Activated T-helper 2 cell treated with anti-CD3 and anti-CD28 coated beads, Interferon-gamma antibody, Interleukin-2, Interleukin-4, amounts not matched to agents 10 μg/mL and 5 μg/mL and 100 μg/mL, durations not matched to agents 14 hours and 24 hours and 36 hours (primary cell): ENCODE measurements at places on chromosomes 3 and 15. TPM values are rescaled to one million over a fixed set of nuclear protein-coding genes. Genes with fewer than 3 reads are reported as not detected.

DNA sequence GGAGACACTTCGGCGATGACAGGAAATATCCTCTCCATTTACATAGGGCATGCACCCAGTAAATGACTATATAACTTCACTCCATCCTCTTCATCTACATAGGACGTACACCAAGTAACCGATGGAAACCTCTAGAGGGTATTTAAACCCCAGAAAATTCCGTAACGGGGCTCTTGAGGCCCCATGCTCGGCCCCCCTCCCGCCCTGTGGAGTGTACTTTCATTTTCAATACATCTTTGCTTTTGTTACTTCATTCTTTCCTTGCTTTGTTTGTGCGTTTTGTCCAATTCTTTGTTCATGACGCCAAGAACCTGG, 7.5 kb upstream of the FAM107A start:
- DNase-seq: no peak
- H3K4me3 ChIP-seq: peak overlapping the region; percentile 81
- H3K4me1 ChIP-seq: peaks cover 11% of the 10 kb centered on the region

- H3K4me1 ChIP-seq: peaks cover 5% of the 10 kb centered on the region
- H3K27ac ChIP-seq: no peak overlapping the region
- no peak overlapping the region for H3K4me3 ChIP-seq
- no peak for DNase-seq
- H3K27me3 ChIP-seq: no peaks in the 10 kb centered on the region
- no peaks in the 10 kb centered on the region for H3K36me3 ChIP-seq
These were observed 490.0 kb upstream of the TBL1XR1 start for GRCh38 chr3:177687291-177687690.

- no peak overlapping the region for H3K27ac ChIP-seq
- H3K36me3 ChIP-seq: no peaks in the 10 kb centered on the region
- no peak overlapping the region for H3K4me3 ChIP-seq
- peaks cover 4% of the 10 kb centered on the region for H3K27me3 ChIP-seq
- H3K4me1 ChIP-seq: no peaks in the 10 kb centered on the region
These were observed 22.3 kb upstream of the ZBTB38 start for GRCh38 chr3:141346007-141346406.

GRCh38 chr3:122843604-122844003, 48.7 kb downstream of the SLC49A4 start:
- H3K27me3 ChIP-seq: no peaks in the 10 kb centered on the region
- no peaks in the 10 kb centered on the region for H3K36me3 ChIP-seq
- no peak for DNase-seq
- H3K4me3 ChIP-seq: no peak overlapping the region
- H3K4me1 ChIP-seq: no peaks in the 10 kb centered on the region
- no peak overlapping the region for H3K27ac ChIP-seq

DNA sequence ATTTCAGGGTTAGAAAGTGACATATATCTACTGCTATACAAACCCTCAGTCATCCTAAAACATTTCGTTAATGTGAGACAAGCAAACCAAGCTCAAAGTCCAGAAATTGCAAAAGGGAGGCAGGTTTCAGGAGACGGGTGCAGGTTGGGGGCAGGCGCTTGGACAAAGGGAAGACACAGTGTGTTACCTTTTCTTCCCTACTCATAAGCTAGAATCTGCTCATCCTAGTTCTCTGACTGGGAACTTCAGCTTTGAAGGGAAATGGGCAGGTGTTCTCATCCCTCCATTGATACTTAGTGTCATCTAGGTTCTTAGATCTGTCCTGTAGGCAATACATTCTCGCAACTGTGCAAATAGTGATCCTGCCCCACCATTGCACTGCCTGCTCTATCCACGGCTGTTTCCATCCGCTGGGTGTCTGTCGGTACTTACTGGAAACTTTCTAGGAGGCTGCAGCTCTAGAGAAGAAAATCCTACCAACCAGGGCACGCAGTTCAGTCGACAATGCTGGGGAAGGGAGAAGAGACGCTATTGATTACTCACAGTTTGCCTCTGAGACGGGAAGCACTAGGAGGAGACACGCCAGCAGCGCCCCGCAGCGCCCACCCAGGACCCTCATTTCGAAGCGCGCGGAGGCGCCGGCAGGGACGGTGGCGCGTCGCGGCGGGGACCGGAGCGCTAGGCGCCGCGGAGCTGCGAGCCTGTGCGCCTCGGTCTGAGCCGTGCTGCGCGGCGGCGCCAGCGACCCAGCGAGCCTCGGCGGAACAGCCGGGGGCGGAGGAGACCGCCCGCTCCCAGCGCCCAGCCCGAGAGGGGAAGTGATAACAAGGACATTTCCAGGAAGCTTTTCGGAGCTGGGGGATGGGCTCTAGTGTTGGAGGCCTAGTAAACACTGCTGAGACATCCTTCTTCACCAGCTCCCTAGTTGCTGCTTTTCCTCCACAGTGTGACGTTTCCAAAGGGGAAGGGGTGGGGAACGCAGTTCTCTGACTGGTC, at the start of gene PROS1:
Gene PROS1, minus strand, starts transcription at position 766 of the 996 bp plus-strand sequence. Its CDS starts 147 bp downstream, at position 619.
- H3K27me3 ChIP-seq: peaks cover 15% of the 10 kb centered on the region
- no peaks in the 10 kb centered on the region for H3K36me3 ChIP-seq
- H3K27ac ChIP-seq: peak within 1 kb of the TSS; percentile 62
- peak; percentile 31 for DNase-seq

DNA sequence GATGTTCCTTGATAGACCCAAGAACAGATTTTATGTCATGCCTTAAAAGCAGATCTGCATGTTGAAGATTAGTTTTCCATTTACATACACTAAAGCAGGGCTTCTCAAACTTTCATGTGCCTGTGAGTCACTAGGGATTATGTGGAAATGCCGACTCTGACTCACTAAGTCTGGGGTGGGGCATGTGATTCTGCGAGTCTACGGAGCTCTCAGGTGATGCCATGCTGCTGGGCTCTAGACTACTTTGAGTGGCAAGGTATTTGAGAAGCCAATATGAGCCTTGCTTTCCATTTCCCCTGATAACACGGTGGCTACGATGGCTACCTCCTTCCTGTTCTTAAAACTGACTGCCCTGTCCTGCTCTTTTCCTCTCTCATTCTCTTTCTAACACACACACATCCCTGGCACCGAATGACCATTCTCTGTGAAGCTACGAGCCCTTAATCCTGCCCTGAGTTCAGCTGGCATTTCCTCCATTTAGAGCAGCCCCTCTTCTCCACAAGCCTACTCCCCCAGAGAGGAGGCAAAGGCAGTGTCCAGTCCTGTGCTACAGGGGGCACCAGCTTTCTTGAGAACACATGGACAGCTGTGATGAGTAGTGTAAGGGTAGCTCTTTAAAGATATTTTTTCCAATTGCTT, 39.7 kb upstream of the PYGO1 start:
- no peaks in the 10 kb centered on the region for H3K36me3 ChIP-seq
- no peak overlapping the region for H3K4me3 ChIP-seq
- peaks cover 4% of the 10 kb centered on the region for H3K4me1 ChIP-seq
- H3K27me3 ChIP-seq: peaks cover 8% of the 10 kb centered on the region

GRCh38 chr3:155880286-155880685, 9.8 kb downstream of the GMPS start:
- no peak for DNase-seq
- H3K27ac ChIP-seq: peak overlapping the region; percentile 14
- H3K4me3 ChIP-seq: no peak overlapping the region
- H3K27me3 ChIP-seq: no peaks in the 10 kb centered on the region
- peaks cover 43% of the 10 kb centered on the region for H3K4me1 ChIP-seq
- H3K36me3 ChIP-seq: peaks cover 11% of the 10 kb centered on the region

DNA sequence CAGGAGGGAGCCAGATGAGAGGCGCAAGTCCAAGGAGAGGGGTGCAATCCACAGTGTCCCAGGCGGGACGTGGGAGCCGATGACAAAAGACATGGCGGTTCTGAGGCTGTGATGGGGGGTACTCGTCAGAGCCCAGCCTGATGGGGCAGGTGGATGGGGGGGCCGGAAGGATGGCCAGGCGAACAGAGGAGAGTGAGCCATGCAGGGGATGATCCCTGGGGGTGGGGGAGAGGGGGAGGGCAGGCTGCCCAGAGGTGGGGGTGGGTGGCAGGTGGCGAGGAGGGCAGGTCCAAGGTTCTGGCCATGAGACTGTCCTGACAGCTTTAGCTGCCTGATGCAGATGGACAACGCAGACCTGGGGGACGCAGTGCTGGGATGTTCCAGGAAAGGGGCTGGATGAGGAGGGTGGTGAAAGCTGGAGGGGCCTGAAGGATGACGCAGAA, 8.9 kb upstream of the CSPG4 start:
- H3K4me3 ChIP-seq: no peak overlapping the region
- H3K36me3 ChIP-seq: no peaks in the 10 kb centered on the region
- no peak for DNase-seq
- H3K27ac ChIP-seq: no peak overlapping the region
- H3K27me3 ChIP-seq: peaks cover 4% of the 10 kb centered on the region

DNA sequence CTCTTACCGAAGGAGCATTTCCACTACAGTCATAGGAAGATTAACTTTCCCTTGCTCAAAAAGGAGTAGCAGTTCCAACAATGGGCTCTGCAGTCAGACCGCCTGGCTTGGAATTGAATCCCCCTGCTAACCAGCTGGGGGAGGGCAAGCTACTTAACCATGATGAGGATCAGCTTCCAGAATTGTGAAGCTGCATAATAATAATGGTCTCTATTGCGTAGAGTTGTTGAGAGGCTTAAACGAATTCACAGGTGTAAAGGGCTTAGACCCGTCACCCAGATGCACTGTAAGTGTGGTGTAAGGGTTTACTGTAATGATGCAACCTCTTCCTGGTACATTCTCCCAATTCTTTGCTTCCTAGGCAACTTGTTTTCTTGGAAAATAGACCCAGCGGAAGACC, 185.2 kb upstream of the RGMA start:
- H3K36me3 ChIP-seq: no peaks in the 10 kb centered on the region
- H3K4me3 ChIP-seq: no peak overlapping the region
- H3K27ac ChIP-seq: no peak overlapping the region
- no peaks in the 10 kb centered on the region for H3K27me3 ChIP-seq
- no peak for DNase-seq

- no peaks in the 10 kb centered on the region for H3K4me1 ChIP-seq
- no peak for DNase-seq
- no peaks in the 10 kb centered on the region for H3K36me3 ChIP-seq
- peaks cover 9% of the 10 kb centered on the region for H3K27me3 ChIP-seq
- no peak overlapping the region for H3K4me3 ChIP-seq
- no peak overlapping the region for H3K27ac ChIP-seq
These were observed 11.6 kb downstream of the TRPC1 start for GRCh38 chr3:142735462-142735861.

DNA sequence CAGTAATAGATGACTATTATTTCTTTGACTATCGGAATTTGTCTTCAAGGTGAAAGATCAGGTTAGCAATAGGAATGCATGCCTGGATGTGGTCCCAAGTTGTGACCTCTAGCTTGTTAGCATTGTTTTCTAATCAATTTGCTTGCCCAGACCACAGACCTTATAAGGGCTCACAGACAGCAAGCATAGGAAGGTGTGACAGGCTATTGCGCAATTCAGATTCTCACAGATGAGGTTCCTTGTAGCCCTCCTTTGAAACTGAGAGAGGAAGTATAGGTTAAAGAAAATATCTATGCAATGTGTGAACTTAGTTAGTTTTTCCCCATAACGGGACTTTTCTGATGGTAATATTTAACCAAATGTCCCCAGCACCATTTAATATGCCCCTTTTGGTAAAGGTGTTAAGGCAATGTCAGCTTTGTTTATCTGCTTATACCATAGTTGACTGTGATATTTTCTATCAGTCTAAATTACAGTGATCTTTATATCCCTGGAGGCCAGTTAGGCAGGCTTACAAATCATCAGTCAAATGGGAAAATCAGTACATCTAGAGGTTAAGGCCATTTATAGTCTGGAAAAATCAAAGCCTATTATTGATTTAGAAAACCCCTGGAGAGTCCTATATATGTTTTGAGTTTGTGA, 168.1 kb upstream of the MBNL1 start:
- H3K27ac ChIP-seq: no peak overlapping the region
- H3K4me1 ChIP-seq: peaks cover 4% of the 10 kb centered on the region
- H3K27me3 ChIP-seq: peaks cover 36% of the 10 kb centered on the region
- H3K36me3 ChIP-seq: no peaks in the 10 kb centered on the region

GRCh38 chr3:183980403-183980802, 37.3 kb downstream of the ABCC5 start:
- H3K27me3 ChIP-seq: no peaks in the 10 kb centered on the region
- H3K36me3 ChIP-seq: peaks cover 3% of the 10 kb centered on the region
- no peak overlapping the region for H3K27ac ChIP-seq

GRCh38 chr15:51190424-51191068, 95.8 kb upstream of the TNFAIP8L3 start:
- H3K4me1 ChIP-seq: peaks cover 3% of the 10 kb centered on the region
- H3K36me3 ChIP-seq: no peaks in the 10 kb centered on the region
- DNase-seq: no peak
- H3K27me3 ChIP-seq: peaks cover 12% of the 10 kb centered on the region
- no peak overlapping the region for H3K27ac ChIP-seq

DNA sequence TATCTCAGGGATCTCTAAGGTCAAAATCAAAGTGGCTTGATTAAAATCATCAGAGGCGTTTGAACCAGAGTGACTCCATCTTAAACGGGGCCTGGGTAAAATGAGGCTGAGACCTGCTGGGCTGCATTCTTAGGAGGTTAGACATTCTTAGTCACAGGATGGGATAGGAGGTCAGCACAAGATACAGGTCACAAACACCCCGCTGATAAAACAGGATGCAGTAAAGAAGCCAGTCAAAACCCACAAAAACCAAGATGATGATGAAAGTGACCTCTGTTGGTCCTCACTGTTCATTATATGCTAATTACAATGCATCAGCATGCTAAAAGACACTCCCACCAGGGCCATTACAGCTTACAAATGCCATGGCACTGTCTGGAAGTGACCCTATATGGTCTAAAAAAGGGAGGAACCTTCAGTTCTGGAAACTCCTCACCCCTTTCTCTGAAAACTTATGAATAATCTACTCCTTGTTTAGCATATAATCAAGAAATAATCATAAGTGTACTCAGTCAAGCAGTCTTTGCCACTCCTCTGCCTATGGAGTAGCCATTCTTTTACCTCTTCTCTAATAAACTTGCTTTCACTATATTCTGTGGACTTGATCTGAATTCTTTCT, 143.3 kb upstream of the SLCO3A1 start:
- no peak overlapping the region for H3K27ac ChIP-seq
- no peaks in the 10 kb centered on the region for H3K36me3 ChIP-seq
- peaks cover 20% of the 10 kb centered on the region for H3K27me3 ChIP-seq
- DNase-seq: no peak

- no peak for DNase-seq
- no peaks in the 10 kb centered on the region for H3K27me3 ChIP-seq
- H3K4me3 ChIP-seq: no peak overlapping the region
- H3K4me1 ChIP-seq: peaks cover 2% of the 10 kb centered on the region
These were observed 93.4 kb downstream of the WDR76 start for GRCh38 chr15:43920254-43920600.

- peaks cover 45% of the 10 kb centered on the region for H3K27me3 ChIP-seq
- no peak overlapping the region for H3K27ac ChIP-seq
- H3K4me3 ChIP-seq: no peak overlapping the region
These were observed 44.8 kb upstream of the RPS17 start for GRCh38 chr15:82585072-82585471.

GRCh38 chr3:158330870-158331269, 221.0 kb downstream of the RSRC1 start:
- H3K27ac ChIP-seq: no peak overlapping the region
- no peak overlapping the region for H3K4me3 ChIP-seq
- no peaks in the 10 kb centered on the region for H3K36me3 ChIP-seq
- H3K4me1 ChIP-seq: no peaks in the 10 kb centered on the region
- H3K27me3 ChIP-seq: no peaks in the 10 kb centered on the region
- no peak for DNase-seq

GRCh38 chr3:127821394-127821793, 921 bp downstream of the MGLL start:
- H3K4me1 ChIP-seq: peaks cover 31% of the 10 kb centered on the region
- H3K4me3 ChIP-seq: peak overlapping the region; percentile 90
- H3K27ac ChIP-seq: no peak overlapping the region
- no peak for DNase-seq

The PP2D1 gene
- total RNA-seq: not detected in 2 replicates

The CLRN1 gene
- total RNA-seq: not detected in 2 replicates

The IL12A gene
- 0.53 and 0.87 TPM in 2 replicates for total RNA-seq

The LINGO1 gene
- total RNA-seq: not detected in 2 replicates

The CHRM5 gene
- not detected in 2 replicates for total RNA-seq

The PAK6 gene
- total RNA-seq: 0.27 and 0.78 TPM in 2 replicates

The LIPH gene
- not detected in 2 replicates for total RNA-seq

The SRGAP3 gene
- 0.71 and 0.85 TPM in 2 replicates for total RNA-seq
